Uterus (tissue), 4 donors: ENCODE measurements at places on chromosomes 4 and X. TPM values are rescaled to one million over a fixed set of nuclear protein-coding genes. Genes with fewer than 3 reads are reported as not detected.

The ASMT gene
- total RNA-seq: not detected

DNA sequence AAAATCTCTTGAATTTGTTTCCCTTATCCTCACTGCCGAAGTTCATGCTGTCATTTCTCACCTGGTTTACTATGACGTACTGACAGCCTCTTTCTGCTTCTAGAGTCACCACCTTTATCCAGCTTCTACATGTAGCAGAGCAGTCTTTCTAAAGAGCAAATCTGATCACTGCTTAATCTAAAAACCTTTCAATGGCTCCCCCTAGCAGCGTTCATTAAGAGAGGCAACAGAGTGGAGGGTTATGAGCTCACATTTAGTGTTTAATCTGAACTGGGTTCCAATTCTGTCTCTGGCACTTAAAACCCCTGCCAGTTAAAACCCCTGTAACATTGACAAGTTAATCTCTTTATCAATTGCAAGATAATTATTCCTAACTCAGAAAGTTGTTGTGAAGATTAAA, 4.4 kb downstream of the RBPJ start:
- DNase-seq: no peak

DNA sequence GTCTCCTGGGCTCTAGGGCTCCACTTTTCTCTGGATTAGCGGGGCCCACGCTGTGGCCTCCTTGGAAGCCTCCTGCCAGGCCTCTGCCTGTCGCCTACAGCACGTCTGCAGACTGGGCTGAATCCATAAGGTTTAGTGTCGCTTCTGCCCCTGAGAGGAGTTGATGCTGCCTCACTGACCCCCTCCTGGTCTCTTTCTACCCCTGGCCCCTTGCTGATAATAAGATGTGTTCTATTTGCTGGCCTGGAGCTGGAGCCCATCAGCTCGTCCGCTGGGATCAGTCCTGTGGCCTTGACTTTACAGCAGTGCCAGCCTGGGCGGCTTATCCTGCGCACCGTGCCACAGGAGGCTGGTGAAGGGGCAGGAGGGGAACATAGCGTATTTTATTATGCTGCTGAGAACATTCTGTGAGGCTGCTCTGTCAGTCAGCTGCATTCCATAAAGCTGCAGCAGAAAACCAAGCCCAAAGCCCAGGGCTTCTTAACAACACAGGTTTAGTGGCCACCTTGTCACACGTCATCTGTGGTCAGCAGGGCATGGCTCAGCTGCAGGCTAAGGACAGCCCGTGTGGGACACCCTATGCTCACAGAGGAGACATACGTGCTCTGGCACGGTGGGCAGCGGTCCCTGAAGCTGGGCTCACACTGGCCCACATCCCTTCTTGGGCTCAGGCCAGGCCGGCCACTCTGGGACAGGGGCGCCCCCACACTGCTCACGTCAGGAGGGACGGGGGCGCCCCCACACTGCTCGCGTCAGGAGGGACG, 29.3 kb upstream of the HGFAC start:
- no peak for DNase-seq

The TRIM61 gene
- 0.27 TPM for total RNA-seq

The PDCL2 gene
- not detected for total RNA-seq

DNA sequence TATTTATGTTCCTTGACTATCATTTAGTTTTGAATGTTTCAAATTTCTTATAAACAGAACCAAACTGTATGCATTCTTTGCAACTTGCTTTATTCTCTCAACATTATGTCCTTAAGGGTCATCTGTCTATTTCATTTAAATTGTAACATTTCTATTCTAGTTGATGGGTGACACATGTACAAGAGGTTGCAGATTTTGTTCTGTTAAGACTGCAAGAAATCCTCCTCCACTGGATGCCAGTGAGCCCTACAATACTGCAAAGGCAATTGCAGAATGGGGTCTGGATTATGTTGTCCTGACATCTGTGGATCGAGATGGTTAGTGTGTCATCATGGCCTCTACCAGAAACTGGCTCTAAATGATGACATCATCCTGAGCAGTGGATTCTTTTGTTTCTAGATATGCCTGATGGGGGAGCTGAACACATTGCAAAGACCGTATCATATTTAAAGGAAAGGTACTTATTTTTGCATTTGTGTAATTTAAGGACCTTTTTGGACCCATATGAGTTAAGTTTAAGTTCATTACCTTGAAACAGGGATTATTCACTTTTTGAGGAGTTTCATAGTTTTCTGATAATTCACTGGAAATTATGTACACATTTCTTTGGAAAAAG, 6.1 kb downstream of the LIAS start:
- DNase-seq: no peak

- no peak for DNase-seq
Observed at GRCh38 chrX:119376312-119376711, 22.8 kb upstream of the SLC25A43 start.

GRCh38 chr4:52234561-52235440, 183.7 kb downstream of the SPATA18 start:
- DNase-seq: no peak

DNA sequence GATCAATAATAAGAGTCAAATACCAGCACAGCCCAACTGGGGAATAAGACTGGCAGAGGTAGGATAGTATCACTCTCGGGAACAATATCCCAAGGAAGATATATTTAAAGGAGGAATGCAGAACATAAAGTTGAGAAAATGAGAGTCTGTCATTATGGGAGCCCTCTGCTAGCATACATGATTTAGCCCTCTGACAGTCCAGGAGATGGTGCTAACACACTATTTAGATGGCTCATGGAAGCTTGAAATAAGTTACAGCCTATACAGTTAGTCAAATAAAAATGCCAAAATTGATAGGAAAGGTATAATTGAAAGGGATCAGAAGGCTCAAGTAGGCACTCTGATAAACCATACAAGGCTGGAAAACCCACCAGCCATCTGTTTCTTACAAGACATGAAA, 201.0 kb upstream of the NEIL3 start:
- DNase-seq: no peak

GRCh38 chr4:41538017-41538733, at the start of gene LIMCH1:
Gene LIMCH1, plus strand, starts transcription at chr4:41538157. Its CDS starts 67,839 bp downstream, at chr4:41605996.
- DNase-seq: peak; percentile 19

DNA sequence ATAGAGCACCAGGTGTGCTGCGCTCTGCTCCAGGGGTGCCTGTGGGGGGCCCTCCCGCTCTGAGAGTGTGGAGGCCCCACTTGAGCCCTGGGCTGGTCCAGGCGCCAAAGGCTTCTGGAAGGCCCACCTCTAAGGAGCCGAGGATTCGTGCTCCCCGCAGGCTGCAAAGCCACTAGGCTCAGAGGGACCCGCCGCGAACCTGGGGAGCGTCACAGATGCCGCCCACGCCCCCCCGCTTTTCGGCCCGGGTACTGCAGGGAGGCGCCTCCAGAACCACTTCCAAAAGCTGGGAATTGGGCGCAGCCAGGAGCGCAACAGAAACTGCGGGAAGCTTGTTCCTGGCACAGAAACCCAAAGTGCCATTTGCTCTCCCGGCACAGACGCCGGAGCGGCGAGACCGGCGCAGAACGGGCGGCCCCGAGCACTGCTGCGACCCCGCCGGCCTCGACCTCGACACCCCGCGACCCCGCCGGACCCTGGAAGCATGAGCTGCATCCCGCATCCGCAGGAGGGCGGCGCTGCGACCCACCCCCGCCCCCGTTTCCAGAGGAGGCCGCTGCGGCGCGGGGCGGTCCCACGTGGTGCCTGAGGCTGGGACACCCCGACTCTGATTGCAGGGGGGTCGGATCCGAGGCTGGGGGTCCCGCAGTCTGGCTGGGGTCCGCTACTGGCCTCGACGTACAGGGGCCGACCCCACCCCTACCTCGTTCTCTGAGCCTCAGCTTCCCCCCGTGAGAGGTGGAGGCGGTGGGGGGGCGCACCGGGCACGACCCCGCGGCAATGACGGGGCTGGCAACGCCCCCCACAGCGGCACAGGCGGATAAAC, 30.8 kb downstream of the CPLX1 start:
- no peak for DNase-seq

DNA sequence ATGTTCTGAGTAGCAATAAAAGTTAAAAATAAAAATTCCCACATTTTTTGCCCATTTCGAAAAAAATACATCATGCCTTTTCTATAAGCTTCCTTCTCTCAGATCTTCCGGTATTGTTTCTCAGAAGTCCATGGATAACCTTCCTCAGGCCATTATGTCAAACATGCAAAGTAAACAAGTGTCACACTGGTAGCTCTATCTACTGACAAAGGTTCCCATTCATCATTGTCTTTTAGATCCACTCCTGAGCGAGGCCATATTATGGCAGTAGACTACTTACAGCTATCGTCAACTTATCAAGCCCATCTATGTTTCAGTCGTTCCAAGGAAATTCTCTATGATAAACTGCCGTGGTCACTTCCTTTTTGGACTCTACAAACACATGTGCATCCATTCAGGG, 1068.2 kb downstream of the GLUD2 start:
- no peak for DNase-seq

- no peak for DNase-seq
Observed at GRCh38 chr4:150938417-150938816, 76.7 kb downstream of the LRBA start.

GRCh38 chr4:14867847-14868246, 134.4 kb upstream of the CPEB2 start:
- DNase-seq: no peak

DNA sequence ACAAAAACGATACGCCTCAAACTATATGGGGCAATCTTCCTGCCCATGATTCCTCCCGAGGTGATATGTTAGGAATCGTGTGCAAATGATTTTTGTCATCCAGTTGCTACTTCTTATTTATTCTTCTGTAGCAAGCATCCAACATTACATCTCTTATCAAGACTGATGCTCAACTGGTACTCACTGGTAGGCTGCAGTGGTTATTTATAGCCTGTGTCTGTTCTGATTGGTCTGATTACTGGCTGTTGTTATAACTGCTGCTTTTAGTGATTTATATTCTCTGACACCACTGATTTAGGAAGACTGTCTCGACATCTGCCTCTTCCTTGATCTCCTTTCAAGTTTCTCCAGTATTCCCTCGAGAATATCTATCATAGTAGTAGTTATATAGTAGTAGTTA, 165.8 kb downstream of the LARP7 start:
- DNase-seq: no peak

- no peak for DNase-seq
Observed at GRCh38 chrX:29726811-29727210, 488.6 kb upstream of the MAGEB2 start.

DNA sequence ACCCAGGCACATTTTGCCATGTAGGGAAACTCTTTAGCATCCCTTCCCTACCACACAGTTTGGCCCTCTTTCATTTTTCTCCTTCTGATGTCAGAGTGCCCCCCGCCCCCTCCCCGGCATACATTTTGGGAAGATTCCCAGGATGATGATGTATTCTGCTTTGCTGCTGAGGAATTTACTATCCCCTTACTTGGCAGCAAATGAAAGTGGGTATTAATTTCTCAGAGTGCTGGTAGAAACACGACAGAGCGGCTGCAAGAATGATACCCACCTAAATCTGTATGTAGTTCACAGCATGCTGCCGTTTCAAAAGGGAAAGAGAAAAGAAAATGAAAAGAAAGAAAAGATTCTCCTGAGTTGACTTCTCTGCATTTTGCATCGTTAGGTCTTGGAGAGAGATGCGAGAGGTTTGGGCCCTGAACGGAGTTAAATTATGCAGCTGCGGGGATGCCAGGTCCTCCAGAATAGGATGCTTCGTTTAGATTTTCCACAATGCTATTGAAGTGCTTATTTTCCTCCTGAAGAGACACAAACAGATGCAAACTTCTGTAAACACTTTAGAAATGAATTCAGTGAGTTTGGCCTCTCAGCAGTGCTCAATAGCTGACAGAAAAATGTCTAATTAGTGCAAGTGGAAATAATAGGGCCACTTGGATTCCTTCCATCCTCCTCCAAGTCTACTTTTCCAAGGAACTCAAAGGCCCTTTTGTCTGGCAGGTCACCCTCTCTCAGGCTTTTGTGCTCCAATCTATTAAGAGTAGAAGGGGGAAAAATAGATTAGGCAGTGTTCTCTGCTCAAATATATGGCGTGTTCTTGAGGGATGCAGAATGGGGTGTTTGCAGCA, 106.2 kb downstream of the ALPK1 start:
- DNase-seq: no peak

- no peak for DNase-seq
Observed at GRCh38 chrX:36861601-36862000, 146.6 kb upstream of the FAM47C start.

GRCh38 chr4:169690787-169691186, 67.0 kb downstream of the HPF1 start:
- no peak for DNase-seq

DNA sequence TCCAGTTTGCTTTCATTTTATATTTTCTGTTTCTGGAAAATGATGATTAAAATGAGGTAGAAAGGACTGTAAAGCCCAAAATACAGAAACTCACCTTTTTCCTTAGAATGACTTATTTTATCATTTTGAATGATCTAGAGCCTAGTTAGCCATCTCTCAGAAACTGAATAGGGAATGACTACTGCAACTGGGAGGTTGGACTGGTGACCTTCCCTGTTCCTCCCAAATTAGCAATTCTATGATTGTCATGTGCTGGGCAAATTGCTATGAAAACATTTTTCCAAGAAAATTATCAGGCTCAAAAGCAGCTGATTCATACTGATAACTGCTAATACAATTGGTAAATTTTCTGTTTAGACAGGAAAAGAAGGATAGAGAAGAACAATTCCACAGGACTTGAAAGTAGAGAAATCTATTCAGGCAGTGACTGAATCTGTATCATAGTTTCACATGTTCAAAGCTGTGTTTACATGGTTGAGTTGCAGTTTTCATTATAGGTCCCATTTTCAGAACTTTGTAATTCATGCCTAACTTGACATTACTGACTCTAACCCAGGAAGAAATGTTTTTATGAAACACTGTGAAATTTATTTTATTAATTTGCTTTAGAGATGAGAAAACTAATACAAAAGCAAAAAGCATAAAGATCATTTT, 43.4 kb upstream of the SEC24B start:
- DNase-seq: no peak

- DNase-seq: no peak
Observed at GRCh38 chrX:130081421-130082045, 28.8 kb downstream of the ELF4 start.

GRCh38 chr4:86302251-86302650, 57.6 kb downstream of the MAPK10 start:
- DNase-seq: peak; percentile 71

The VEGFD gene
- total RNA-seq: 13.2 TPM

DNA sequence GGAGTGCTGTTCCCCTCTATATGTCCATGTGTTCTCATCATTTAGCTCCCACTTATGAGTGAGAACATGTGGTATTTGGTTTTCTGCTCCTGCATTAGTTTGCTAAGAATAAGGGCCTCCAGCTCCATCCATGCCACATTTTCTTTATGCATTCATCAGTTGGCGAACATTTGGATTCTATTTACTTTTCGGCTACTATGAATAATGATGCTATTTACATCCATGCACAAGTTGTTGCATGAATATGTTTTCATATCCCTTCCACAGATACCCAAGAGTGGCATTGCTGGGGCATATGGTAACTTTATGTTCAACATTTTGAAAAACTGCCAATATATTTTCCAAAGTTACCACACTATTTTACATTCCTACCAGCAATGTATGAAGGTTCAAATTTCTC, 13.8 kb upstream of the DDX53 start:
- DNase-seq: no peak

- DNase-seq: no peak
Observed at GRCh38 chrX:31588355-31588754, 516.5 kb upstream of the FTHL17 start.

- no peak for DNase-seq
Observed at GRCh38 chrX:46260499-46260898, 284.7 kb downstream of the ZNF674 start.

The IL2 gene
- total RNA-seq: not detected

The HTN3 gene
- total RNA-seq: not detected
